ENCODE measurements at places on chromosomes 2 and 18.

- no peak for DNase-seq
Observed at GRCh38 chr18:45569566-45570275, 45.6 kb upstream of the SLC14A2 start.

- no peak for DNase-seq
Observed at GRCh38 chr2:45170191-45171135, 161.2 kb upstream of the SIX2 start.

DNA sequence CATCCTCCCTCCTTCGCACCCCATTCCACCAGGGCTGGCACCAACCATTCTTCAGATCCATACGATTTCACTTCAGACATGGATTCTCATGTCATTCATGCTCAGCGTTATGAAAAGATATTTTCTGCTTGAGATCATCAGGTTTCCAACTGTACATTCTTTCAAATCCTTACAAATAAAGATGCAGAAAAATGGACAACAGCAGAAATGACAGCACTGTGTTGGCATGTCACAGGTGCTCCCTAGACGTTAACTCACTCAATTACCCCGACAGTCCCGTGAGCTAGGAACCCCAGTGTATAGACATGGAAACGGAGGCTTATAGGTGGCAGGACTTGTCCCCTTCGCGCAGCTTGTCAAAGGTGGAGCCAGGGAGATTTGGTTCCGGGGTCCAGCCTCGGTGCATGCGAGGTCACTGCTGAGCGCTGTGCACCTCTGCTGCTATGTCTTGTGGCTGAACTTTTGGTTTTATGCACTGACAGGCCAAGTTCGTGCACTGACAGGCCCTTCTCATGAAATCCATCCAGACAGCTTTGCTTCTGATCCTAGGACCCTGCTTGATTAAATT is 17.7 kb downstream of the FHL2 start:
- DNase-seq: no peak

DNA sequence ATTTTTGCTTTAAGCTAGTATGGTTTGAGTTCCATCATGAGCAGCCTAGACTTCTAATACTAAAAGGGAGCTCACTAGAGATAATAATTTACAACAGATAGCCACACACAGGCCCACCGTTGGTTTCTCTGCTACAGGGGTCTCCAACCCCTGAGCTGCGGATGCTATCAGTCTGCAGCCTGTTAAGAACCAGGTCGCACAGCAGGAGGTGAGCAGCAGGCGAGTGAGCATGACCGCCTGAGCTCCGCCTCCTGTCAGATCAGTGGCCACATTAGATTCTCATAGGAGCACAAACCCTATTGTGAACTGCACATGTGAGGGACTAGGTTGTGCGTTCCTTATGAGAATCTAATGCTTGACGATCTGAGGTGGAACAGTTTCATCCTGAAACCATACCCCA is 150.6 kb downstream of the HRH4 start:
- DNase-seq: no peak

- DNase-seq: no peak
Observed at GRCh38 chr2:44668336-44668735, 273.2 kb upstream of the SIX3 start.

DNA sequence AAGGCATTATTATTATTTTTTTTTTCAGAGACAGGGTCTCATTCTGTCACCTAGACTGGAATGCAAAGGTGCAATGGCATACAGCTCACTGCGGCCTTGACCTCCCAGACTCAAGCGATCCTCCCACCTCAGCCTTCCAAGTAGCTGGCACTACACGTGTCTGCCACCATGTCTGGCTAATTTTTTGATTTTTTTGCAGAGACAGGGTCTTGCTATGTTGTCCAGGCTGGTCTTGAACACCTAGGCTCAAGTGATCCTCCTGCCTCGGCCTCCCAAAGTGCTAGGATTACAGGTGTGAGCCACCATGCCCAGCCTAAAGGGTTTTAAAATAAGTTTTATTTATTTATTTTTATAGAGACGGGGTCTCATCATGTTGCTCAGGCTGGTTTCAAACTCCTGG is 45.3 kb upstream of the AP1S3 start:
- DNase-seq: no peak

- DNase-seq: no peak
Observed at GRCh38 chr2:122749405-122749804, 994.0 kb downstream of the TSN start.

GRCh38 chr2:235098269-235098668 is 146.5 kb downstream of the SH3BP4 start:
- no peak for DNase-seq

GRCh38 chr2:60583604-60584003 is 30.1 kb upstream of the BCL11A start:
- DNase-seq: no peak

GRCh38 chr18:61972389-61973264 is 79.8 kb upstream of the RNF152 start:
- DNase-seq: no peak

Data from GM18507 (cell line).